ENCODE measurements at places on chromosomes 5 and 9.

DNA sequence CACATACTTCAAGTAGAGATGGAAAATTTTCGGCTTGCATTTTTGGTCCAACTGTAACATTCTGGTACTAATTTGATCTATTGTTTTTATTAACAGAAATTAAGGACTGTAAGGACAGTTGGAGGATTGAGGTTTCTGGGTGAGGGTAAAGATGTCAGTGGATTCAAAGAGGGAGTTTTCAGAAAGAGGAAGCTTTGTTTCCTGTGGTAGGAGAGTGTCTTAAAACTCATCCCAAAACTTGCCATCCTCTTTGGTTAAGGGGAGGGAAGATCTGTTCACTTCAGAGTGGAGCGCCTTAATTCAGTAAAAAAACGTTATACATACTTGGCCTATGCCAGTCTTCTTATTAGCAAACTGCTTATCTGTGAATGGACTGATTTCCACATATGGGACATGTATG lies 13.8 kb downstream of the CNTRL start:
- DNase-seq = no peak

DNA sequence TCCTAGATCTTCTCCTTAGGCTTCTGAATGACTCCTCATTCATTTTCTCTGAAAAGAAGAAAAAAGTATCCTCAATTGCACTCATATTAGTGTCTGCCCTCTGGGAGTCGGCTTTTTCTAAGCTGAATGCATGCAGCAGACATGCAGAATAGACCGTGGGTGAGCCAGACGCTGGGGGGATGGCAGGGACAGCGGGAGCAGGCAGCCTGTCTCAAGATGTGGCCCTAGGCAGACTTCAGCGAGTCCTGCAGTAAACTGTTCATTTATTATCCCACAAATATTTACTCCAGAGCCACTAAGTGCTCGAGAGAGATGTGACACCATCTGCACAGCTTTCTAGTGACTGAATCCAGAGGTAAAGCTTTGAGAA lies 164.9 kb upstream of the RAI14 start:
- peak; percentile 31 for DNase-seq

GRCh38 chr9:22060831-22061383 lies 51.8 kb upstream of the CDKN2B start:
- no peak for DNase-seq

DNA sequence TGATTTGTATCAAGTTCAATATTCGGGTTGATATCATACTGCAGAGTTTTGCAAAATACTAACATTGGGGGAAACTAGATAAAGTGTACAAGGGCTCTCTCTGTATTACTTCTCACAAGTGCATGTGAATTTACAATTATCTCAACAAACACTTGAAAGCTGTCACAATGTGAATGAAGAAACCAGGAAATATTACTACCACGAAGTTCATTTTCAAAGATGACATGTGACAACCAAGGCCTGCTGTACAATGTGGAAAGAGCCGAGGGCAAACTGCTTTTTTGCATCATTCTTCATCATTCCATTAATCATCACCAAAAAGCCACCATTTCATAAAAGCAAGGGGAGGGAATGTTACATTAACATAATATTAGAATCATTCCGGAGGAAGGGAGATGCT lies 310.0 kb downstream of the GLIS3 start:
- DNase-seq = no peak

- DNase-seq = no peak
These were observed 298.0 kb downstream of the SPOCK1 start for GRCh38 chr5:137200906-137201700.

GRCh38 chr5:138028971-138029365 lies 3.9 kb downstream of the FAM13B start:
- no peak for DNase-seq

DNA sequence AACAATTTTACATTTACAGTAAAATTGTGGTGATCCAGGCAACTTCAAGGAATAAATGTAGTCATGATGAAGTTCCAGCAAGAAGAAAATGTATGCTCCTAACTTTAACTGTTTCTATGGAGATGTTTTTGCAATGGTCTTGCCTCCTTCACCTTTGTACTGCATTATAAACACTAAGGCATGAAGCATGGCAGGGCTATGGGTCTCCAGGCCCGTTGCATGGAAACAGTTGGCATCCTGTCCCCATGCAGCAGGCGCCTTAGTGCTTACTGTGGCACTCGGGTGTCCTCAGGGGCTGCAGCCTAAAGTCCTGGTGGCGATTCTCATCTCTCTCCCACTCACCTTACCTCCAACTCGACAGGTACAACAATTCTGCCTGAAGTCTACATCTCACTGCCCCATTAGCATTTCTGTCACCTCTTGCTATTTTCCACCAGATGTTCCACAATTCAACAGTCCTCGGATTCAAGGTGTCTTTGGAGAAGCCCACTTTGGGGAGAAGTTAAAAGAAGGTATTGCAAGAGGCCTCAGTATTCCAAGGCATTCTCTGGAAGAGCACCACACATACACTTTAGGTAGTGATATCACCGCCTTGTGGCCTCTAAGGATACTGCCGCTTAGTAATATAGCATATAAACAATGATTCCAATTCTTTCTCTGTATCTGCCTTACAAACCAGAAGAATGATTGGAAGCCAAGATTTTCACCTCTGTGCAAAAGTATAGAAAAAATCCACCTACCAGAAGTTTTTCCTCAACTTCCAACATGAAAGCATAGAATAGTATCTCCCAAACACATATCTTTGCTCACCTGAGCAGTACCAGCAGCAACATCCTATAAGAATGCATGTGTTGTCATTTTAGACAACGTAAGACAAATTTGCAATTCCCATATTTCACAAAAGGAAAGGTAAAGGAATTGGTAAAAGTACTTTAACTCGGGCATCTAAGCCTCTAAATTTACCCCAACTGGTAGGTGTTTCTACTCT lies 5.1 kb downstream of the LIFR start:
- DNase-seq = peak; percentile 75

- no peak for DNase-seq
These were observed 108.8 kb upstream of the RETREG1 start for GRCh38 chr5:16725575-16725974.

DNA sequence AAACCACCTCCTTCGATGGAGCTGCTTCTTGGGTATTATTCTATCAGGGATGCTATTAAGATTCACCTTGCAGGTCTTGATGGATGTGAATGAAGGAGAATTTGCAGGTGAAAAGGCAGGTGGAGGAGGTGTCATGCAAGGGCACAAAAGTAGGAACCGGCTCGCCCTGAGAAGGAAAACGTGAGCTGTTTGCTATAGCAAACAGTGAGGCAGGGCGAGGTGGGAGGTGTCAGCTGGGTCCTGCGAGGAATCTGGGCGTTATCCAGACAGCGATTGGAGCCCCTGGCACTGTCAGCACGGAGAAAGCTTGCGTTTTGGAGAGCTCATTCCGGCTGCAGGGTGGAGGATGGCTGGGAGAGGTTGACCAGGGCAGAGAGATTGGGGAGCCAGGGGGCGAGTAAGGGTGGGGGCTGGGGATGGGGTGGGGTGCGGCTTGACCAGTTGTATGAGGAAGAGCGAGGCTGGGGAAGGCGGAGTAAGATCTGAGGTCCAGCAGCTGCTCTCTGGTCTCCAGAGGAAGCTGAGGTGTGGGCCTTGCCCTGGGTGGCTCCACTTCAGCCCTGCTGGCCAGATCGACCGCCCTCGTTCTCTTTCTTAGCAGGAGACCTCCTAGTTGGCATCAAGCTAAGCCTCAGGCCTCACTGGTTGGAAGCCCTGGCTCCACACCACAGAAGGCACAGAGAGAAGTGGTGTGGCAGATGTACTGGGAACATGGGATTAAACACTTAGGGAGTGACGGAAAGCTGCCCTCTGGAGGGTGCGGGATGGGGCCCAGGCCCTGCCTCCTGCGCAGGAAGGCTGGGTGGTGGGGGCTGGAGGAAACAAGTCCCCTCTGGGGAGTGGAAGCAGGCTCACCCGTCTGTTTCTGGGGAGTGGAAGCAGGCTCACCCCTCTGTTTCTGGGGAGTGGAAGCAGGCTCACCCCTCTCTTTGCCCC lies 54.7 kb upstream of the NEURL1B start:
- no peak for DNase-seq

DNA sequence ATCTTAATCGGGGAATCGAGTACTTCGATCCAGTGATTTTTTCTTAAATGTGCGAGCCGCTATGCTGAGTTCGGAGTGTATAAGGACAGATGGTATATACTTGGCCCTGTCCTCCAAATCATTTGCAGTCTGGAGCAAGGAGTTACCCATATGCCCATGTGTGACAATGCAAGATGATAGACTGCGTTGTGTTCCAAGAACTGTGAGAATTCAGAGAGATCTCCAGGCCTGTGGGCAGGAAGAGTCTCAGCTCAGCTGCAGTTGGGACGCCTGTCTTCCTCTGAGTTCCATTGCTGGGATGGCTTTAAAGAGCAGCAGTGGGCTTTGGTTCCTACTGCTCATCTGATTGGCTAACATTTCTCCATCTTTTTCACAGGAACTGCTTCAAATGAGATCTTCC lies 106.6 kb downstream of the ADAMTS16 start:
- DNase-seq = no peak

DNA sequence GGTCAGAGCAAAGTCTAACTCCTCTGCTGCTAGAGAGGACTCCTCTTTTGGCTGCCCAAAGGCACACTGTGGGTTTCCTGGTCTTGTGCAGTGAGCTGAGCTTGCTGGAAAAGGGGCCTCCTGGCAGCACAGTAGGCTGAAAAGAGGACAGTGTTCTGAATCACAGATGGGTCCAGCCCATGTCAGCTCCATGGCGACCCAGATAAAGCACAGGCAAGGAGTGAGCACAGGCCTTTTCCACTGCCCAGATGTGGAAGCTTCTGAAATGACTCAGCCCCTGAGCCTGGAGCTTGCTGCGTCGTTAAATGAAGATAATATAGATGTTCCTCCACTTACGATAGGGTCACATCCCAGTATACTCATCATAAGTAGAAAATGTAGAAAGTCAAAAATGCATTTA lies 8.1 kb downstream of the CCDC180 start:
- DNase-seq = no peak

DNA sequence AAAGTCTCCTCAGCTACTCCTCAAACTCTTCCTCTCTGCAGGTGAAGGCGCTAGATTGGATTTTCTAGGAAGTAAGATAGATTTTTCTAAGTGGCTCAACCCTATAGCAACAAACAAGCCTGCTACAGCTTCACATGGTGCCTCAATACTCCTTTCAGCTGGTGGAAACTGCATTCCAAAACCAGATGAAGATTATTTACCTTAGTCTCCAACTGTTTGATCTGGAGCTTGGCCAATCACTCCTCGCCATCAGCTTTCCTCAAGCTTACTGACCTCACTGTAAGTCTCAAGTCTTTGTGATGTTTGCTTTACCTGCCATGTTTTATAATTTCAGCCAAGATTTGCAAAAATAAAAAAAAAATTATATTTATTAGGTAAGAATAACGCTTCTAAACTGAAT lies 622.4 kb downstream of the CHSY3 start:
- peak; percentile 91 for DNase-seq

DNA sequence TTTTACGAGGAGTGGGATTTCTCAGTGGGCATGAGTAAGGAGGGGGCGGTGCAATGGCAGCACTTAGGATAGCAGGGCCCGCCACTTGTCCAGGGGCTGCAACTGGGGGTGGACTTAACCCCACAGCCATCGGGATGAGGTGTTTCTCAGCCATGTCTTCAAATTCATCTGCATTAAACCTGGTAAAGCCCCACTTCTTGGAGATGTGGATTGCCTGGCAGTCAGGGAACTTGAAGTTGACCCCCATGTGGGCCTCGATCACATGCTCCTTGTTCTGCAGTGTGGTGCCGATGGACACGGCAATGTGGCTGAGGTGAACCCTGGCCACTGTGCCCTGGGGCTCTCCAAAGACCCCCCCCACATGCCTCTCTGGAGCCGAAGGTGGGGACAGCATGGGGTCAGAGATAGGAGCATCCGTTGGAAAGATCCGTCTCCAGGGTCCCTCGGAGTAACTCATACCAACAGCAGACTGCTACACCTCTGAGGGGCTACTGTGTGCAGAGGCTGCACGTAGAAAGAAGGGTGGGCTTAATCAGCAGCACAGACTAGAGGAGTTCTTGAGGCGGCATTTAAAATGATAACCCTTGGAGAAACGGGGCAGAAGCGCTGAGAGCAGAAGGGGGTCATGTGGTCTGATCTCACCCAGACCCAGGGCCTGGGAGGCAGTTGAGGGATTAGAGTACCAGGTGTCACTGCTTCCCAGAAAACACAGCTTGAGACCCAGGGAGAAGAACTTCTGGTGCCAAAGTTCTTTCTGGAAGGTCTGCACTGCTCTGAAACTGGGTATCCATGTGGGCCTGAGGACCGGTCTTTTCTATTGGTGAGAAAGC lies 141.4 kb downstream of the MTX3 start:
- no peak for DNase-seq

DNA sequence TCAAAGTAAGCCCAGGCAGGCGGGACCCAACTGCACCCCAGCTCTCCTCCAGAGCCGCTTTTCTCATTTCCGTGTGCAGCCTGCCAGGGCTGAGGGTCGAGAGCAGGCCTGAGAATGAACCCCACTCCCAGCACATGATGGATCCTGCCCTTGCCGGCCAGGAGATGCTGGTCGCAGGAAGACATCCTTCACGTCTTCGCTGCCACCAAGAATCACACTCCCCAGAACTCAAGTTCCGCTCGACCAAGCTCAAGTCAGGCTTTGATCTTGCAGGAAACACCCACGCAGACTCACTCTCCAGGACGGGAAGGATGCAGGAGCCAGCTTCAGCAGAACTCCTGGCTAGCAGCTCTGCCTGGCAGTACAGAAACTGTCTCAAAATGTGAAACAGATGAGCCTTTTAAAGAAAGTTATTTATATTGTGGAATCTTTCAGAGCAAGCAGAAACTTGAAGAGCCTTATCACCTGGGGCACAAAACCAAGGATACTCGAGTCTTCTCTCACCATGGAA lies 102.4 kb downstream of the ROR2 start:
- no peak for DNase-seq

GRCh38 chr9:744790-745484 lies 96.6 kb upstream of the DMRT1 start:
- DNase-seq = no peak

- DNase-seq = no peak
These were observed 439.5 kb downstream of the EFNA5 start for GRCh38 chr5:107231191-107231590.

DNA sequence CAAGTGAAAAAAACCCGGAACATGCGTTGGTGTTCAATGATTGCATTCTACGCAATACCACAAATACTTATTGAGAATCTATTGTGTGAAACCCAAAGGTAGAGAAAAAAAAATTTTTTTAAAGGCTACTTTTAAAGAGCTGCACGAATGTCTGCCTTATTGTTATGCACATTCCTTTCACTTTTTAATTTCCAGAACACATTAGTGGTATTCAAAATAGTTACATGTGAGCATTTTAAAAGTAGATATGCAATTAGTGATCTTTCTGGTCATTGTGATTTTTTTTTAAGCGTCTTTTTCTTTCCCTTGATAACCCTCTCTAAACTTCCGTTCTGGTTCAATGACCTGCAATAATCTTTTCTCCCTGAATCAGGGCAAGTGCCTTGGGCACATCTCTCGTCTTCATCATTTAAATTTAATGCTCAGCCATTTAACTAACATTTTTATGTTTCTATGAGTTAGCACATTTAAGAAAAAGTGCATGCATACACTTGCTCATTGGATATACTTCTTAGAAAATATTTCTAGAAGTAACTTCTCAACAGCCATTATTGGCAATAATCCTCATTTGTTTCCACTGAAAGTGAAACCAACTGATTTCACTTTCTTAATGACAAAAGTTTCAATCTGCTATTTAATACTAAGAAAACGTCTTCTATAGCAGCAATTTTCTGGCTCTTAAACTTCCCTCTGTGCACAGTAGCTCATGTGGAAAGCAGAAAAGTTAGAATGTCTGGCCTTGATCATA lies 80.3 kb downstream of the CDH6 start:
- no peak for DNase-seq

GRCh38 chr5:176769911-176770310 lies 40.4 kb upstream of the UNC5A start:
- DNase-seq = no peak

Measured in DMS53 (cell line).